MM.1S (cell line): ENCODE measurements at places on chromosomes 2 and 18.

DNA sequence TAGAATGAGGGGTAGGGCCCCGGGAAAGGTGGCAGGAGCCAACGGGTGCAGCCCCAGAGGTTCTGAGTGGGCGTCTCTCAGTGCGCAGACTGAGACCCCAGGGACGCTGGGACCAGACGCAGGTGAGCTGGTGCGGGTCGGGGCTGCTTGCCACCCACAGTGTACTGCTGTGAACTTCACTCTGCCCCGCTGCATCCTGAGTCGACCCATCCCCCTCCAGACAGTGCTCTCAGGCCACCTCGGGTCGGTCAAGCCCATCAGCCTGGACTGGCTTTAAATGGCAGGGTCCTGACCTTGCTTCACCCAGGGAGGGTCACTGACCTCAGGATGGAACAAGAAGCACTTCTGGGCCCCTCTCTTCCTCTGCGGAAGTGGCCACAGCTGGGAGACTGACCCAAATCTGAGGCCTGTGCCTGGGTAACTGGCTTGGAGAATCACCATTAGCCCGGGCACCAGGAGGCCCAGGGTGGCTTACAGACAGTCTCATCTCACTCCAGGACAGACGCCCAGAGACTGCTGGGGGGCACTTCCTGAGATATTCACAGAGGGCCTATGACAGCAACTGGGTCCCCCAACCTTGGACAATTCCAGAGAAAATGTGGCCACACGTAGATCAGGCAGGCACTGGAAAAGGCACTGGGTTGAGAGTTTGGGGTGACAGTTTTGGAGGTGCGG, 23.7 kb upstream of the BOK start:
- no peak overlapping the region for H3K4me3 ChIP-seq
- peaks cover 29% of the 10 kb centered on the region for H3K27me3 ChIP-seq
- no peak for DNase-seq
- H3K4me1 ChIP-seq, result no peaks in the 10 kb centered on the region
- H3K36me3 ChIP-seq, result no peaks in the 10 kb centered on the region
- no peak overlapping the region for H3K27ac ChIP-seq

GRCh38 chr2:166917415-166917814, 29.1 kb downstream of the XIRP2 start:
- no peaks in the 10 kb centered on the region for H3K27me3 ChIP-seq
- H3K36me3 ChIP-seq, result no peaks in the 10 kb centered on the region
- H3K4me1 ChIP-seq, result no peaks in the 10 kb centered on the region

GRCh38 chr18:9337873-9338272, 3.3 kb downstream of the TWSG1 start:
- peaks cover 8% of the 10 kb centered on the region; the same call in 1 of the 2 replicates for H3K4me1 ChIP-seq
- H3K27ac ChIP-seq, result no peak overlapping the region
- H3K27me3 ChIP-seq, result no peaks in the 10 kb centered on the region
- H3K4me3 ChIP-seq, result no peak overlapping the region
- no peak for DNase-seq

DNA sequence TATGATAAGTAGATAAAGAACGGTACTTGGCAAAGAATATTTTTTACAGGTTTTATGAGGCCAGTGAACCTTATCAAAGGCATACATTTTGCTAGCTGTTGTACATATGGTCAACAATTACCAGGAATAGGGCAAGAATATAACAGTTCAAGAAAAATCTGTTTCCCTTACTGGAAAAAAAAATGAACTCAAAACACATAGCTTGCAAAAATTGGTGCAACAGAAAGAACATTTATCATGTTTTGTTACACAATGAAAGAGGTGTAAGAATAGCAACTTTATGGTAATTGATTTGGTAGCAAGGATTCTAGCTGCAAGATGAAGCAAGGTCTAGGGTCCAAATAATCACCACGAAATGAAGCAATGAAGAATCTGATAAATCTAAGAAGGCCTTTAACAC, 41.6 kb downstream of the TTC21B start:
- no peak for DNase-seq
- H3K36me3 ChIP-seq, result no peaks in the 10 kb centered on the region
- no peaks in the 10 kb centered on the region for H3K4me1 ChIP-seq

- H3K27me3 ChIP-seq, result no peaks in the 10 kb centered on the region
- no peaks in the 10 kb centered on the region for H3K36me3 ChIP-seq
- H3K4me1 ChIP-seq, result 0 out of 2 replicates have a peak, but pooled peaks cover 3% of the 10 kb centered on the region
- H3K27ac ChIP-seq, result no peak overlapping the region
Observed at GRCh38 chr2:55296393-55296792, 27.4 kb upstream of the MTIF2 start.

GRCh38 chr18:43276491-43276890, 799 bp downstream of the SYT4 start:
- no peaks in the 10 kb centered on the region for H3K27me3 ChIP-seq
- no peak for DNase-seq
- H3K36me3 ChIP-seq, result no peaks in the 10 kb centered on the region
- no peak overlapping the region for H3K27ac ChIP-seq
- no peaks in the 10 kb centered on the region for H3K4me1 ChIP-seq

GRCh38 chr18:7737550-7737949, 170.4 kb downstream of the PTPRM start:
- no peak overlapping the region for H3K4me3 ChIP-seq
- H3K4me1 ChIP-seq, result no peaks in the 10 kb centered on the region
- H3K27ac ChIP-seq, result no peak overlapping the region
- no peaks in the 10 kb centered on the region for H3K36me3 ChIP-seq

DNA sequence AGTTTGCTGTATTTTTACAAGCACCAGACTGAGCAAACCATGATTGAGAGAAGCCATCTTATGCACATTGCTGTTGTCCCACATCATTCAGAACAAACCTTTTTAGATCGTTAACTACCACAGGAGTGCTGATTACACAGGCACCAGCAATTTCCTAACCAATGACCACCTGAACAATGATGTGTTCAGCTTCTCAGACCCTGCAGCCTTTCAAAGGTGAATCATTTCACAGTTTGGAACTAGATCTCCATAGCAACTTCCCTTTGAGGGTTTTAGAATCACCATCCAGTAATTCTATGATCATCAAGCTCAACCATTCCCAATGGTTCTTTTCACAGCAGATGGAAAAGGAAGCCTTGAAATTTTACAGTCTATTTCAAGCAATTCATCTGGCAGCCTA, 71.4 kb downstream of the OLA1 start:
- no peaks in the 10 kb centered on the region for H3K27me3 ChIP-seq
- no peak for DNase-seq
- no peak overlapping the region for H3K4me3 ChIP-seq
- H3K36me3 ChIP-seq, result no peaks in the 10 kb centered on the region
- no peaks in the 10 kb centered on the region for H3K4me1 ChIP-seq
- no peak overlapping the region for H3K27ac ChIP-seq

DNA sequence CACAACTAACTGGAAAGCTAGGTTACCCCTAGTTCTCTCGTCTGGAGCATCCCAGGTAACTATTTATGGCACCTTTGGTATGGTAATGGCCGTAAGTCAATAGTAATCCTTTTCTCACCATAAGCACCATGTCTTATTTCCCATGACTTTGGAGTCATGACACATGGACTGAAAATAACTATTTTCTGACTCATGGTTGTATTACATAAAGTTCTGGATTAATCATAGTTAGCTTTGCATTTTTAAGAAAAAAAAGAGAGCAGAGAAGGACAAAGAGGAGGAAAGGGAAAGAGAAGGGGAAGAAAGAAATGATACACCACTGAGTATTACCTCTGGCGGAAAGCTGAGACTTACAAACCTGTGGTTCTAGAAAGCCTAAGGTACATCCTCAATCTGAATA, 99.3 kb downstream of the BIN1 start:
- no peak for DNase-seq
- no peaks in the 10 kb centered on the region for H3K36me3 ChIP-seq
- H3K4me1 ChIP-seq, result no peaks in the 10 kb centered on the region
- H3K27ac ChIP-seq, result no peak overlapping the region
- no peak overlapping the region for H3K4me3 ChIP-seq

DNA sequence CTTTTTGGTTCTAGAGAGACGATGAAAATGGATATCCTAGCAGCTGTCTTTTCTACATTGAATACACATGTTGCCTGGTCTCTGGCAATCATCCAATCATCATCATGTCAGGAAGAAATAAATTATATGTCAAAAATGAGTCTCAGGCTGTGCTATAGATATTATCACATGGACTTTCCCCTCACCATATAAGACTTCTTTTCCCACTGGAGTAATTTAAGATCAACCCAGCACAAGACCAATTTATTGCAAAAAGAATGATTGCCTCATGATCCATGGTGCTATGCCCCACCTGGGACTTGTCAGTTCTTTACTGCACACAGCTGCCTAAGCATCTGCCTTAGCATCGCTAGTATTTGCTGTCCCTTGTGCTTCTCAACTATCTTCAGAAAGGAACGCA, 783.7 kb upstream of the TMEFF2 start:
- DNase-seq, result no peak
- H3K27ac ChIP-seq, result no peak overlapping the region

- H3K4me1 ChIP-seq, result peaks cover 40% of the 10 kb centered on the region
- DNase-seq, result no peak
- H3K27me3 ChIP-seq, result no peaks in the 10 kb centered on the region
- no peak overlapping the region for H3K4me3 ChIP-seq
Observed at GRCh38 chr2:230441227-230441897, 25.4 kb downstream of the SP100 start.

GRCh38 chr18:11146947-11147345, 2.4 kb downstream of the PIEZO2 start:
- no peaks in the 10 kb centered on the region for H3K36me3 ChIP-seq
- no peak overlapping the region for H3K27ac ChIP-seq
- no peaks in the 10 kb centered on the region for H3K27me3 ChIP-seq
- H3K4me1 ChIP-seq, result no peaks in the 10 kb centered on the region
- no peak overlapping the region for H3K4me3 ChIP-seq
- DNase-seq, result no peak

- H3K4me1 ChIP-seq, result no peaks in the 10 kb centered on the region
- no peaks in the 10 kb centered on the region for H3K27me3 ChIP-seq
- no peak overlapping the region for H3K27ac ChIP-seq
- DNase-seq, result no peak
- no peaks in the 10 kb centered on the region for H3K36me3 ChIP-seq
Observed at GRCh38 chr2:55148269-55148668, 83.8 kb downstream of the CLHC1 start.

- DNase-seq, result no peak
- peaks cover 28% of the 10 kb centered on the region for H3K4me1 ChIP-seq
- no peaks in the 10 kb centered on the region for H3K27me3 ChIP-seq
- no peak overlapping the region for H3K4me3 ChIP-seq
- H3K36me3 ChIP-seq, result no peaks in the 10 kb centered on the region
Observed at GRCh38 chr2:230899287-230899686, 25.8 kb downstream of the GPR55 start.

DNA sequence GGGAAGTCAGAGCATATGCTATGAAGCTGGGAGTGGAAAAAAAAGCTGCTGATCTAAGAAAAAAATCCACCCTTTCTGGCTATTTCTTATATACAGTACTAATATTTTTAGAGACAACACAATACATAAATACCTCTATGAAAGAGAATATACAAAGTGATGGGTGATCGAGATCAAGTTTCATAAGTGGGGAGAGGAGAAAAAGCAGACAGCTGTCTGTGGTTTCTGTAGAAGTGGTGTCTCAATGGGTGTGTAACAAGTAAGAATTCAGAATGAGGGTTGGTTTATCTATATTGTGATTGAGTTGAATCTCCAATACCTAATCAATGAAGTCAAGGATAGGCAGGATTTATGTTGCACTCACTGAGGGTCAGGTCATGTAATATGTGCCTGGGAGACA, 191.0 kb downstream of the HNMT start:
- H3K4me3 ChIP-seq, result no peak overlapping the region
- no peaks in the 10 kb centered on the region for H3K27me3 ChIP-seq
- H3K36me3 ChIP-seq, result no peaks in the 10 kb centered on the region

DNA sequence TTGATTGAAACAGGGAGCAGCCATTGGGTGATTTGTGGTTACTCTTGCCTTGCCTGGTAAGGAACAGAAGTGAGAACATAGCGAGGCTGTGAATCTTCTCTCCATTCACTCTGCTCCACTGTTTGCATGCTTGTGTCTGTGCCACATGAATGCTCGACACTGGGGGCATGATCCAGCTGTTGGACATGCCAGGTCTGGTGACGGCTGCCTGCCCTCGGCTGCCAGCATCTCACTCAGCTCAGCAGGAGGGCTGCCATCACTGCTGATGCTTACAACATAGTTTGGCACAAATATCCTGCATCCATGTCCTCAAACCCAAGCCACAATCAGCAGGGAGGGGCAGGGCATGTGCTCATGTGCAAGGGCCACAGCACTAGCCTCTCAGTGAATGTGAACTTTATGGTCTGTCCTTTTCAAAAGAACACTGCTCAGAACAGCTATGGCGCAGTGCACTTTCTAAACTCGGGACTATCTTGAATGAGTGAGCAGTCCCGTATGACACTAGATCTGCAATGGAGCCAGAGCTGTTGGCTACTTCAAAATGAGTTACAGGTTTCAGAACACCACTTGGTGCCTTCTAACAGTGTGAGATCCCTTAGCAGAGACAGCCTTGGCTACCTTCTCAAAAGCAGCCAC, 126.3 kb downstream of the NRP2 start:
- H3K27me3 ChIP-seq, result no peaks in the 10 kb centered on the region
- H3K4me3 ChIP-seq, result no peak overlapping the region
- H3K36me3 ChIP-seq, result no peaks in the 10 kb centered on the region
- no peaks in the 10 kb centered on the region for H3K4me1 ChIP-seq
- H3K27ac ChIP-seq, result no peak overlapping the region
- DNase-seq, result no peak

DNA sequence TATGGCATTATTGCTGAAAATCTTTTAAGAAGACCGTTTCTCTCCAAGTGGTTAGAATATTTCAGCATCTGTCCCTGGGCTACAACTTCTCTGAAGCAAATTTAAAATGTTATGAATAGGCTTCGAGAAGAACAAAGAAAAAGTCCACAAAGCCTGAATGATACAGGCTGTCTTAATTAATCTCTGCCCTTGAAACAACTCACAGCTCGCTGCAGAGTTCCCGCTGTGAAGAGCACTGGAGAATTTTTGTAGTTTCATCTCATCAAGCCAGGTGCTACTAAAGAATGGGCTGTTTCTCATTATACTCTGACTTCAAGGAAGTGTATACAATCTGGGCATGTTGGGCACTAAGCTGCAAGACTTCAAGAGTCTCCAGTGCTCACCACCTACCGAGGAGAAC, 67.6 kb downstream of the LAMA1 start:
- H3K36me3 ChIP-seq, result no peaks in the 10 kb centered on the region
- H3K27ac ChIP-seq, result no peak overlapping the region
- DNase-seq, result no peak
- no peak overlapping the region for H3K4me3 ChIP-seq

DNA sequence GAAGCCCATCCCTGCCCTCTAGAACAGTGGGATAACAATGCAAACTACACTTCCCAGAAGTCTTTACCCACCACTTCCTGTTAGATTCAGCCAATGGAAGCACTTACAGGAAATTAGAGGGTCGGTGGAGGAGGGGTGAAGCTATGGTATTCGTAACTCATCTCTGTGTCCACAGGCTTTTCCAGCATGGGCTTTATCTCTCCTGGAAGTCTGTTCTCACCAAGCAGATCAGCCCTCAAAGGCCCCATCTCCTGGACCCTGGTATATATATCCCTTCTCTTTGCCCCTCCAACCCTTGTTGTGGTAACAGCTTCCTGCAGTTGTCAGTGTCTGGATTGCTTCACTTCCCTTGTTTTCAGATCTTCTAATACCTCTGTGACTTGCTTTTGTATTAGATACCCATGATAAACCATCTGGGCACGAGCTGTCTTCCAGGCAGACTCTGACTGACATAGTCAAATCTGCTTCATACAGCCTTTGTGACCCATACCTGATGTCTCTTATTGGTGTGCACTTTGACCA, 475.0 kb upstream of the POU3F3 start:
- no peaks in the 10 kb centered on the region for H3K36me3 ChIP-seq
- DNase-seq, result peak; percentile 12
- H3K4me3 ChIP-seq, result peak overlapping the region; percentile 29; the same call in 1 of the 2 replicates
- no peaks in the 10 kb centered on the region for H3K4me1 ChIP-seq
- no peaks in the 10 kb centered on the region for H3K27me3 ChIP-seq

GRCh38 chr2:174997110-174997509, 8.1 kb downstream of the CHN1 start:
- no peaks in the 10 kb centered on the region for H3K36me3 ChIP-seq
- H3K27ac ChIP-seq, result no peak overlapping the region
- DNase-seq, result no peak
